ENCODE measurements at places on chromosomes 7 and 10.

DNA sequence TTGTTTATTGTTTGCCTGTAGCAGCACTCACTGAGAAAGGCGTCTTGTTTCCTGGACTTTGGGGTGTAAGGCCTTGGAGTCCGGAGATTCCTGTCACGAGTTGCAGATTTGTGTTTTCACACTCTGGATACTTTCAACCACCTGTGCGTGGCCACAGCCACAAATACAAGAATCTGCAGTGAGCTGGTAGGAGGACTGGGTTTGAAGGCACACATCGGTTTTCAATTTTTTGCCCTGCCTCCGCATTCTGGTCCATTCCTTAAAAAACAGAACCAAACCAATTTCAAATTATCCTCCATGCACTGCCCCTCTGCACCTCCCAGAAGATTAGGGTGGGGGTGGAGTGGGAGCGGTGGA is 619 bp downstream of the EXOC4 start:
- DNase-seq, result no peak

- DNase-seq, result no peak
These were observed 83.4 kb downstream of the SLC25A13 start for GRCh38 chr7:96238474-96238873.

- no peak for DNase-seq
These were observed 185.5 kb downstream of the SGMS1 start for GRCh38 chr10:50438049-50438936.

DNA sequence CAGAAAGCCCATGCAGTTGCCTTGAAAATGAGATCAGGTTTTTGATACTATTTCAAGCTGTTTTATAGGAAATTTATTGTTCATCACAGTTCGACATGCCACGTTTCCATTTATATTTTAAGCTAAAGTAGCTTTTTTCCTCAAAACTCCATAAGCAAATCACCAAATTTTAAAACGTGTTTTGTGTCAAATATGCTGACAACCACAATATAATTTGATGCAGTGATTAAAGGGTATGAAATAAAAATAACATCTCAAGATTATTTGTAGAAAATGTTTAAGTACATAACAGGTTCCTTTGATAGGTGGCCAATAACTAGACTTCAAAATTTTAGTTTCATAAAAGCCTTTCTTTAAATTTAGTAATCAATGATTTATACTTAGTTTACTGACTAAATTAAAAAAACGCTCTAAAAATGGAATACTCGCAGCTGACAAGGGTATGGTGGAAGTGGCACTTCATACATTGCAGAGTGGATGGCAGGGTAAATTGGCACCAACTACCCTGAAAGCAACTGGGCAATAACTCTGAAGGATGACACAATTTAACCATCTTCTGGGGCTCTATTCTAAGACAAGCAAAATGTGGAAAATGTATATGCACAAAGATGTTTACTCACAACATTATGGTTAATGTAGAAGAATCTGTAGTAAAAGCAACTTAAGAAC is 481.6 kb downstream of the TNS3 start:
- no peak for DNase-seq

DNA sequence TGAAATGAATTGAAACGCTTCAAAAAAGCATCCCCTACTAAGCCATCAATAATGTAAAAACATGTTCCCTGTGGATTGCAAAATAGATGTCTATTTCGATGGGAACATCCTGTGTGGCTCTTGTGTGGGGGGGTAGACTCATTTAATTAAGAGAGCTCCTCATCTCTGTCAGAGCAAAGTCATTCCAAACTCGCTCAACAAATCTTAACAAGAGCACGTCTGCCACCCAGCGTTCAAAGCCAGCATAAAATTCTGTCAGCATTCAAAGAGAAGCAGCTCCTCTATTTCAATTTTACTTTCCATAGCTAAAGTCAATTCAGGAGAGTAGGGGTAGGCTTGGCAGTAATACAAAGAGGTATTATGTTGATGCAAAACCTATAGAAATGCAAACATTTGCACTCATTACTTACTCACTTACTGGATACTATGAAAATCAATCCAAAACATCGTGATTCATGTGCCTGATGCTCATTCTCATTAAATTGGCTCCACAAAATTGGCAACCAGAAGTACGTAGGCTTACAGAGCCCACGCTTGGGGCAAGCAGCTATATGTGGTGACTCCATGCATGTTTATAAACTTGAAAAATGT is 114.9 kb downstream of the IPMK start:
- no peak for DNase-seq

DNA sequence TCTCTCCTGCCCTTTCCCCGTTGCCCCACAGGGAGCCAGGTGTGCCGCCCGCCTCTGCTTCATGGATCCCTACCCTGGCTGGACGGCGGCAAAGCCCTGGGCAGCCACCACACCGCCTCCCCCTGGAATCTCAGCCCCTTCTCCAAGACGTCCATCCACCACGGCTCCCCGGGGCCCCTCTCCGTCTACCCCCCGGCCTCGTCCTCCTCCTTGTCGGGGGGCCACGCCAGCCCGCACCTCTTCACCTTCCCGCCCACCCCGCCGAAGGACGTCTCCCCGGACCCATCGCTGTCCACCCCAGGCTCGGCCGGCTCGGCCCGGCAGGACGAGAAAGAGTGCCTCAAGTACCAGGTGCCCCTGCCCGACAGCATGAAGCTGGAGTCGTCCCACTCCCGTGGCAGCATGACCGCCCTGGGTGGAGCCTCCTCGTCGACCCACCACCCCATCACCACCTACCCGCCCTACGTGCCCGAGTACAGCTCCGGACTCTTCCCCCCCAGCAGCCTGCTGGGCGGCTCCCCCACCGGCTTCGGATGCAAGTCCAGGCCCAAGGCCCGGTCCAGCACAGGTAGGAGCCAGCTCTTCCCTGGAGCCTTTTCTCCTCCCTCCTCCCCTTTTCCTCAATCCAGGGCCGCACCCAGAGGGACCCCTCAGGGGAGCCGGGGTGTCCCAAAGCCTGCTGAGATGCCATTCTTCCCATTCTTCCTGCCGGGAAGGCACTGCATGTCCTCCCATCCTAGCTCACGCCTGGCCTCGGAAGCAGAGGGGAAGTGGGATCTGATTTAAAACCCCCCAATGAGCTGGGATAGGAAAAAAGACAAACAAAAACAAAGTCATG is 4.0 kb downstream of the GATA3 start:
- no peak for DNase-seq

- DNase-seq, result no peak
These were observed 52.5 kb downstream of the CSGALNACT2 start for GRCh38 chr10:43190775-43191174.

DNA sequence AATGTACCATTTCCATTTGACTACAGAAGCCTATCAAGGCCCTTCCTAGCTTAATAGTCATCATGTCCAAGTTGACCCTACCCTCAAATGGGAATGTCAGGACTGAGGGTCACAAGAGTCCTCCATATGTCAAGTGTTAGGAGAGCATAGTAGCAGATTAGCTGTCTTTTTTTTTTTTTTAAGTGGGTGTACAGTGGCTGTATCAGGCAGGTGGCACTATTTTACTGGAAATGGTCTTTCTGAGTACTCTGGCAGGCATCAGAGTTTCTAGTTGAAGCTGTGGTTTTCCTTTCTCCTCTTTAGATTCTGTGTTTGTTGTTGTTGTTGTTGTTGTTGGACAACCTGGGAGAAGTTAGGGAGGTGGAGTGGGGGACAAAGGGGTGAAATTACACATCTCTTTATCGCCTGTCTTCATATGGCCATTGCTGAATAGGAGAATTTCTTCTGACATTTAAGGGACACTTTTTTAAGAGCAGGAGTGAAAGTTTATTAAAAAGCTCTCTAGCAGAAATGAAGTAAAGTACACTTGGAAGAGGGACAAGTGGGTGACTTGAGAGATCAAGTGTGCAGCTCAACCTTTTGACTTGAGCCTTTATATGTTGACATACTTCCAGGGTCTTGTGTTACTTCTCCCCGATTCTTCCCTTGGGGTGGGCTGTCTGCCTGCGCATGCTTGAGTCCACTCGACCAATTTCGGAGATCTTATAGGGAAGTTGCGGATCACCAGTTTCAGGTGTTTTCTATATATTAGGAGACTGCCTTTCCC is 104.1 kb upstream of the FOXP2 start:
- no peak for DNase-seq

DNA sequence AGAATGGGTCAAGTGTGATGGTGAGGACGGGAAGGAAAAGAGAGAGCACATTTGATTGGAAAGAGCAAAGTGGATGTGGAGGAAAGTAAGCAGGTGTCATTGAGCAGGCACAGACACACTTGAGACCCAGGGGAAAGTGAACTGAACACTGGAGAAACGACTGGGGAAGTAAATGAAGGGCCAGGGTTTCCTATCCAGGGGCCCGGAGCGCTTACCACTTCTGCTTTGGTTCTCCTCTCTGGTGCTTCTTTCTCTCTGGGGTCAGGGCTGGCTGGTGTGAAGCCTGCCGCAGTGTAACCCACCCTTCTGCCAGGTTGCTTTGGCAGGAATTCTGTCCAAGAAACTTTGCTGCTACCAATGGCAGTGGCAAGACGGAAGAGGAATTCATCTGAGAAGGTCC is 219.3 kb downstream of the SKAP2 start:
- DNase-seq, result no peak

DNA sequence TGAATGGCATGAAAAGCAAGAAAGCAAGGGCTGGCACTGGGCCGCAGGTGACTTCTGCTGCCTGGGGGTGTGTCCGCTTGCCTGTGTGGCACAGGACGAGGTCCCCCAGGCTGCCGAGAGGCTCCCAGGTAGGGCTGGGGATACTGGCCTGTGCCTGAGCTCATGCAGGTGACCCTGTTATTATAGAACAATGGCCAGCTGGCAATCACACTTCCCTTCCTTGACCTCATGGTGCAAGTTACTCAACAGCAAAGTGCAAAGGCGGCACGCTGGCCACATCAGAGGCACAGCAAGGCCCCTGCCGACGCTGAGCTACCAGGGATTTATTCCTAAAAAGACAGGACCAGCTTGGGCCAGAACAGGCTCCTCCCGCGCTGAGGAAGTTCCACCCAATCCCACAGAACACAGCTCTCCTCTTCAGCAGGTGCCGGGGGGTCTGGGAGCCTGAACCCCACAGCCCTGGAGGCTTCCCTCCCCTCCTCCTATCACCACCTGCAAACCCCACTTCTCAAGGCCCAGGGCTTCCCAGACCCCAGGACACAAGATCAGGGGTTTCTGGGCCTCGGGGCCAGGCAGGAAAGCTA is 1.4 kb upstream of the ADAM8 start:
- DNase-seq, result no peak

GRCh38 chr10:117684046-117684610 is 141.6 kb downstream of the EMX2 start:
- no peak for DNase-seq

DNA sequence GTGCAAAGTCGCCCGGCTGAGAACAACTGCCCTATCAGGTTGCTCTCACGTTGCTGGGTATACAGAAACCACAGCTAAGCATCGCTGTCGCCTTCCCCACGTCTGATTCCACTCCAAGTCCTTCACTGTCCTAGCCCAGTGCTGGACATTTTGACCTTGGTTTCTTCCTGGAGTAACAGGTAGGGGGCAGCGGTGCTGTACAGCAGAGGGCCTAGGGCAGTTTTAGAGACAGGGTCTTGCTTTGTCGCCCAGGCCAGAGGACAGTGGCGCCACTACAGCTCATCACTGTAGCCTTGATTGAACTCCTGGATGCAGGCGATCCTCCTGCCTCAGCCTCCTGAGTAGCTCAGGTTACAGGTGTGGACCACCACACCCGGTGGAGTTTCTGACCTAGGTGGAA is 2.6 kb downstream of the CLDN15 start:
- no peak for DNase-seq

DNA sequence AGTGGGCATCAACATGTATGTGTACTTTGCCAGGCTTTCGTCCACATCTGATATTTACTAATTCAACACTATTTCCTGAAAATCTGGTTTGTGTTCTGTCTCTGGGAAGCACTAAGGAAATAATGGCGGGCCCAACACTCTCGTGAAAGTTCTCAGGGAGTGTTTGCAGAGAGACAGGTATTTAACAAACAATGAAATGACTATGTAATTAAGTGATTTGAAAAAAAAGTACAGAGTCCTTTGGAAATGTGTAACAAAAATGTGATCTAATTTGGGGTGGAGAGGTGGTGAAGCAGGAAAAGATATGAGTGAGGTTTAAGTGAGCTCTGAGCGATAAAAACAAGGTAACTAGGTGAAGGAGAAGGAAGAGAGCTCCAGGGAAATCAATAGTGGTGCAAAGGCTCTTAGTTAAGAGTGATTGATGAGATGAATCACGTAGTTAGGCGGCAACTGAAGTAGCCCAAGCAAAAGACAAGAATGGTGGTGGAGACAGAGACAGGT is 95.3 kb upstream of the DNAJB12 start:
- no peak for DNase-seq

- DNase-seq, result no peak
These were observed 43.1 kb downstream of the CCDC71L start for GRCh38 chr7:106617860-106618259.

DNA sequence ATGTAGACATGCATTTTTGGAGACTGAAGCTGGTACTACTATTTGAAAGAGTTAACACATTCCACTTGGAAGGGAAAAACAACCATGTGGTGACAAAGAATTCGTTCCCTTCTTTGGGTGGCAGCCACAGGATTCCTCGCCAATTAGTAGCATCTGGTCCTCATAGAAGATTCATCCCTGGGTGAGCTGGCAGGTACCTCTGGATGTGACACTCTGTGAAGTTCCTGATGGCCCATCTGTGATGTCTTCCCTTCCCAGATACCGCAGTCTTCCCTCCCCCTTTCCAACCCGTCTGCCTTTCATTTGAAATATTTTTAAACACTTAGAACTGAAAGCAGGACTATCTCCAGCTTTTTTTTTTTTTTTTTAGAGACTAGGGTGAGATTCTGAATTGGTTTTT is 569.5 kb downstream of the TYW1 start:
- no peak for DNase-seq

GRCh38 chr7:44771358-44771757 is 22.7 kb downstream of the ZMIZ2 start:
- DNase-seq, result no peak

- no peak for DNase-seq
These were observed 4.6 kb downstream of the CYP3A5 start for GRCh38 chr7:99674995-99675742.

DNA sequence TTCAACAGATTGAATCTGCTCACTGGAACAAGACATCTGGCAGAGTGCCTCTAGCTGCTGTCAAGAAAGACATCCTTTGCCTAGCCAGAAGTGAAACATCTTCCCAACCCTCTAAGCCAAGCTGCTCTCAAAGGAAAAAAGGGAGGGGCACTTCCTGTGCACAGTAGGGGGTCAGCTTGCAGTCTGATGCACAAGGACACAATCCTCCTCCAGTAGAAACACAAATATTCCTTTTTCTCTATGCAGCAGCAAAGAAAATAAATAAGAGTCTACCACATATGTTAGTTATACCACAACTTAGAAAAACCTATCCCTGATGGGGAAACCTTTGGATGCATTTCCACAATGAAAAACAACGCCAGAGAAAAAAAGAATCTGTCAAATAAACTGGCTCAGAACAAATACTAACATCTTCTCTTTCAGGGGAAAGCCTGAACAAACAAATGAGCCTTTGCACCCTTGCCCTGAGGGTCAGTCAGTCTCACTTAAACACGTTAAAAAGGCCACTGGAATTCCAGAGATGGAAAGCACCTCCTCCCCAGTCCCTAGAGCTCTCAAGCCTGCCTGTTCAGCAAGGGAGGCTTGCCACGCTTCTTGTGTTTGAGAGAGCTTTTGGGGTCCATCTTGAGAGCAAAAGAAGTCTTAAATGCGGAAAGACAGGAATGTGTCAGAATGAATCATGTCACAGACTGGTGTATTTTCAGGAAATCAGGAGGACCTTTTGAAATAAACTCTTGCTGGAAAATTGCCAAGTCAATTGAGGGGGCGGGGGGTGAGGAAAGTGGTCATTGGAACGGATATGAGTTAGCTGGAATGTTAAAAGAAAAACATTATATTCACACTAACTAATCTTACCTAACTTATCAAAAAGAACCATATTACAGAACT is 7.5 kb downstream of the LAMB1 start:
- no peak for DNase-seq
